ENCODE measurements at places on chromosomes 1 and 21.
A peak's percentile ranks its signal among the peaks of the same experiment; 100 is the strongest.

GRCh38 chr1:221487781-221488524 is 253.9 kb downstream of the DUSP10 start:
- DNase-seq: peak; percentile 57

- no peak for DNase-seq
These were observed 20.7 kb upstream of the CHIA start for GRCh38 chr1:111269825-111270406.

DNA sequence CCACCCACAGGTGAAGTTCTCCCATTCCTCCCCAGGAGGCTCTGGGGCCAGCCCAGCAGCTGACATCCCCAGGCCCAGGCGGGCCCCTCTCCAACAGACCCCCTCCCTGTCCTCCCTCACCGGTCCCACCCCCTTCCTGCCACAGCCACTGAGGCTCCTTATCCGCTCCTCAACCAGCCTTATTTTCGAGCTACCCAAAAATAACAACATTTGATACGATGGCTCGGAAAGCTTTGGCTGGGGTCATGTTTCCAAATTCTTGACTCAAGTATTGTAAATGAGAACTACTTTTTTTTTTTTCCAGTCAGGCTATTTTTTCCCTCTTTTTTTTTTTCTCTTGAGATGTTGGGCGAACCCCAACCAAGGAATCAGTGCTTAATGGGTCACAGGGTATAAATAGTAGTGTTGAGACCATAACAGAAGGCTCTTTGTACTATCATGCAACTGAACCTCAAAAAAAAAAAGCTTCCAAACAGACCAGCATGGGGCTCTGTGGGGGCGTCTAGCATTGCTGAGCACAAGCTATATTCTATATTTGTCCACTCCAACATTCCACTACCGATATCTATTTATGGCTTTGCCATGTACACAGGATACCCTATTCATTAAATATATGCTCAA is 27.2 kb downstream of the IRF2BP2 start:
- no peak for DNase-seq

- no peak for DNase-seq
These were observed 666 bp downstream of the CSF3R start for GRCh38 chr1:36481771-36482723.
